ENCODE measurements at places on chromosomes 1 and 21.

GRCh38 chr1:154777781-154778180 lies 92.3 kb downstream of the KCNN3 start:
- DNase-seq = no peak

- DNase-seq = no peak
Observed at GRCh38 chr21:21200939-21201615, 202.9 kb downstream of the NCAM2 start.

GRCh38 chr1:112409414-112409813 lies 13.4 kb downstream of the CTTNBP2NL start:
- DNase-seq = no peak

DNA sequence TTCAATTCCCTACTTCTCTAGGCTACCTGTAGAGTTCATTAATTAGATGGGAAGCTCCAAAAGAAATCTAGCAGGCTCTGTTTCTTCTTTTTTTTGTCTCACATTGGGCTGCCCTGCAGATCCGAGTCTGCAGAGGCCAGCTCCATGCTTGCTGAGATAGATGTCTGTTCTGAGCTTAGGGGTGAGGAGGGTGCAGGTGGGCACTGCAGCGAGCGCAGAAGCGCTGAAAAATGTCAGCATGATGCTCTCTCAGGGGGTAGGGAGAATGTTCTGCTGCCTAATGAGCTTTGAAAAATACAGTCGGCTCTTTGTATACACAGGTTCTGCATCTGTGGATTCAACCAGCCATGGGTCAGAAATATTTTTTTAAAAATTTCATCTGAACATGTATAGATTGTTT lies 56.8 kb upstream of the KCNA3 start:
- DNase-seq = no peak

- DNase-seq = no peak
Observed at GRCh38 chr1:91569411-91570119, 68.9 kb downstream of the CDC7 start.

- no peak for DNase-seq
Observed at GRCh38 chr1:88061492-88062177, 622.4 kb upstream of the PKN2 start.

- no peak for DNase-seq
Observed at GRCh38 chr1:182674346-182675246, 9.8 kb downstream of the RGS8 start.

GRCh38 chr1:108591466-108591865 lies 31.6 kb downstream of the EEIG2 start:
- DNase-seq = no peak

GRCh38 chr1:204578867-204579664 lies 62.9 kb downstream of the MDM4 start:
- no peak for DNase-seq

- no peak for DNase-seq
Observed at GRCh38 chr1:25481625-25482024, 50.9 kb downstream of the MACO1 start.

DNA sequence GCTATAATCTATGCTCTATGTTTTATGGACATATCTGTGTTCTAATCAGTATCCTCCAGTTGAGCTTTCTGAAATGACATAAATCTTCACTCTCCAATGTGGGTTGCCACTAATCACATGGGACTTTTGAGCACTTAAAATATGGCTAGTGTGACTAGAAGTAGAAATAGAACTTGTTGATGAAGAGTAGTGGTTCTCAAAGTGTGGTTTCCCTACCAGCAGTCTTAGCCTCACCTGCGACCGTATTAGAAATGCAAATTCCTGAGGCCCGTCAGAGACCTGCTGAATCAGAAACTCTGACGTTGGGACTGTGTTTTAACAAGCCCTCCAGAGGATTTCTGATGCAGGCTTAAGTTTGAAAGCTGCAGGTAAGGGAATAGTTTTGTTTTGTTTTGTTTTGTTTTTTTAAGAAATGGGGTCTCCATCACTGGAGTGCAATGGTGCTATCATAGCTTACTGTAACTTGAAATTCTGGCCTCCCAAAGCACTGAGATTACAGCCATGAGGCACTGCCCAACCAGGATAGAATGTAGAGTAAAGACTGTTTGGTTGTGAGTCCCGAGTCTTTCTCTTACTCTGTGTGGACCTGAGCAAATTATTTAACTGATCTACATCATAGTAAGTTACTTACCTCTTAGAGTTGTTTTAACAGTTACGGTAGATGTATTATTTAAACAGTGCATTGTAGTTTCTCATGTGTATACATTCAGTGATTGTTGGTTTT lies 21.7 kb downstream of the GLRX2 start:
- no peak for DNase-seq

- DNase-seq = no peak
Observed at GRCh38 chr1:31295874-31296485, 608 bp downstream of the SNRNP40 start.

DNA sequence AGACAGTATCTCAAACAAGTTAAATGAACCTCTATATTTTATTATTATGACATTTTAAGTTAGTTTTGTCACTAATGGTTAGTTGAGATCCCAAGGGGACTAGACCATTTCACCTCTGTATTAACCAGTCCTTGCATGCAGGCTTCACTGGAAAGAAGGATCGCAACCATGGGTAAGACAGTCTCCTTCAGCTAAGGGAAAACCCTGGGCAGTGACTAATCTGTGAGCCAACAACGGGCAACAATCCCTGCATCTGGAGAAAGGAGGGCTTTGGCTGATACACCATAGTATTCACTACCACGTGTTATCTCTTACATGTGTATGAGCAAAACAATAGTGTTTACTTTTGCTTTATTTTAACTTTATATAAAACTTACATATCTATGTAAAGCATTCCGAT lies 708.8 kb upstream of the CHRM3 start:
- no peak for DNase-seq

DNA sequence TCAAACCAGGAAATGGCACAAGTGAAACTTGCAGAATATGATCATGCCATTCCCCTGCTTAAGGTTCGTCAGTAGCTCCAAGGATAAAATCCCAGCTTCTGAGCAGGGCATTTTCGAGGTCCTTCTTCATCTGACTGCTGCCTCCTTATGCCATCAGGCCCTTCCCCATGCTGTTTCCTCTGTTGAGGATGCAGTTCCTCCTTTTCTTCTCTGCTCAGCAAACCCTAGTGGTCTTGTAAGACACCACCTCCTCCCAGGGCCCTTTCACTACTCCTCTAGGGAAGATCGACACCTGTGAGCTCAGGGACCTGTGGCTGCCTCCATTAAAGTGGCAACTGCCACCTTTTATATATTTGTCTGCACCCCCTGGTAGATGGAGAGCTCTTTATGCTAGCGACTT lies 62.1 kb upstream of the JUN start:
- no peak for DNase-seq

DNA sequence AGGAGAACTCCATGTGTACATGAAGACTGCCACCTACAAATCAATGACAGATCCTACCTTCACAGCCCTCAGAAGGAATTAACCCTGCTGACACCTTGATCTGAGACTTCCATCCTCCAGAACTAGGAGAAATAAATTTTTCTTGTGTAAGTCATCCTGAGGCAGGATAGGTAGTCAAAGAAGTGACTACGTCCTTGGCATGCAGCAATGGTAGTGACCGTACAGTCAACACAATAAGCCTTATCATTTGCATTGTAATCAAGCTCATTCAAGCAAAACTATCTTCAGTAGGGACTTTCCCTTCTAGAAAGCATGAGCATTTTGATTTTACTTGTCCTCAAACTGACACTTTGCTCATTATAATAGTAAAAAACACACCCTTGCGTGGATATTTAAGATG lies 64.0 kb upstream of the KCNK1 start:
- no peak for DNase-seq

GRCh38 chr1:25523542-25523941 lies 19.9 kb upstream of the LDLRAP1 start:
- DNase-seq = no peak

DNA sequence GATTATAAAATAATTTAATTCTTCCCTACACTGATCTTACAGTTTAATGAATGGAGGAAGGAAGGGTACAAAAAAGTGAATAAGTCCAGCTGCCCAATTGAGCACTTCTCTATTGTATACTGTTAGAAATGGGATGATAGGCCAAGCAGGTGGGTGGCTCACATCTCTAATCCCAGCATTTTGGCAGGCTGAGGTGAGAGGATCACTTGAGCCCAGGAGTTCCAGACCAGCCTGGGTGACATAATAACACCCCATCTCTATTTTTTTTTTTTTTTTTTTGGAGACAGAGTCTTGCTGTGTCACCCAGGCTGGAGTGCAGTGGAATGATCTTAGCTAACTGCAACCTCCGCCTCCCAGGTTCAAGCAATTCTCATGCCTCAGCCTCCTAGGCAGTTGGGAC lies 57.5 kb downstream of the ATP2B4 start:
- DNase-seq = no peak

DNA sequence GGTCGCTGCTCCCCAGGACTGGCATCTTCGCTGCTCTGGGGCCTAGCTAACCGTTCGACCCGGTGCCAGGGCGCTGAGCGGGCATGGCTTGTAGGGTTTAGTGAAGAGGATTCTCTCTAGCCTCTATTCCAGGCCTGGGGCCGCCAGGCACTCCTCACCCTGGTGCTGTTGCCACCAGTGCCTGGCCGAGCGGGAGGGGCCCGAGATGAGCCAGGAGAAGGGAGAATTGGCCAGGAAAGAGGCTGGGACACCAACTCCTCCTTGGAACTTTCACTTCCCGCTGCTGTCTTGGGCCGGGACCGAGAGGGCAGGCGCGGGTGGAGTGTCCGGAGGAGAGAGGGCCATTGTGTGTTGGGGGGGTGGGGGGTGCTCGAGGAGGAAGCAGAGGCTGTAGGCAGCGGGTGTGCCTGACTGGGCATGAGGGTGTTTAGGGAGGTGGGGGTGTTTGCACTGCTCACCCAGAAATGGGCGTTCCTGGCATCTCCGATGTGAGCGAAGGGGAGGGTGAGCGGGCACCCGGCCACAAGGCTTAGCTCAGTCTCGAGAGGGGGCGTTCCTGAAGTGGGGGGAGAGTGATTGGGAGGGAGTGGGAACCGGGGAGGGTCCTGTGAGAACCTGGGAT lies 772 bp downstream of the ADAM15 start:
- no peak for DNase-seq

DNA sequence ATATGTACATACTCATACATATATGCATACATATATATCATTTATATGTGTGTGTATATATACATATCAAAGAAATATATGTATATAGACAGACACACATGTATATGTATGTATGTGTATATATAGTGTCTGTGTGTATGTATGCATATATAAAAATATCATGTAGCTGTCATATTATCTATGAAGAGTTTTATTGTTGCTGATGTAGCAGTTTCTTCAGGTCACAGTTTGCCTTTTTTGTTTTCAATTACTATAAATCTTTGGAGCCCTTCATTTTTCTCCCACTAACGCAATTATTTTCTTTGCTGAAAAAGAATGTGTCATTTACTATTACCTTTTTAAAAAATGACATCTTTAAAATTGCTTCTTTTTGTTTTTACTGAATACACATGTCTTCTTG lies 904.5 kb downstream of the PLA2G4A start:
- no peak for DNase-seq

- DNase-seq = no peak
Observed at GRCh38 chr1:111082421-111083203, 57.3 kb downstream of the DRAM2 start.

DNA sequence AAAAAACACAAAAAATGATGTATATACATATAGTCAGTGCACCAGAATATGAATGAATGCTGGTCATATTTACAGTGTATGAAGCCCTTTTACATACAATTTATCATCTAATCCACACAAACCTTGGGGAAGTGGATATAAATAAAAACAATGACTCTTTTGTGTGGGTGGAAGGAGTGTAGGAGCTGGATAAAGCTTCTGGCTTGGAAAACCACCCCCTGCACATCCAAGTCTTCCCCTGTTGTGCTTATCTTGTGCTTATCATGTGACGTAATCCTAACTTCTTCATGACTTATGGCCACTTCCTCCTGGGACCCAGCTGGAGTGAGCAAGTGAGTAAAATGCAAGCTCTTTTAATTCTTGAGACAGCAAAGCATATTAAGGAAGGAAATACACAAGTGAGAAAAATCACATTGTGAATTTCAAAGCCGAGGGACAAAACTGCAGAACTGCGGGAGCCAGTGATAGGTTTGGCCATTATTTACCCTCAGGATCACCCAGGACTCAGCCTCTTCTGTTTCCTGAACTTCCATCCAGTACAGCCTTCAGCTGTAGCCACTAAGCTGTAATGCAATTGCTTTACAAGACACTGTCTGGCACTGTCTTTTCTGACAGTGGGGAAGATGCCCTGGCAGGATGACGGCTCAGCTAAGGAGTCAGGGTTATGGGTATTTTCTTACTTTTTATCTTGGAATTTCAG lies 104.0 kb upstream of the PPM1J start:
- DNase-seq = no peak

- no peak for DNase-seq
Observed at GRCh38 chr1:35708441-35708921, 10.2 kb downstream of the C1orf216 start.

DNA sequence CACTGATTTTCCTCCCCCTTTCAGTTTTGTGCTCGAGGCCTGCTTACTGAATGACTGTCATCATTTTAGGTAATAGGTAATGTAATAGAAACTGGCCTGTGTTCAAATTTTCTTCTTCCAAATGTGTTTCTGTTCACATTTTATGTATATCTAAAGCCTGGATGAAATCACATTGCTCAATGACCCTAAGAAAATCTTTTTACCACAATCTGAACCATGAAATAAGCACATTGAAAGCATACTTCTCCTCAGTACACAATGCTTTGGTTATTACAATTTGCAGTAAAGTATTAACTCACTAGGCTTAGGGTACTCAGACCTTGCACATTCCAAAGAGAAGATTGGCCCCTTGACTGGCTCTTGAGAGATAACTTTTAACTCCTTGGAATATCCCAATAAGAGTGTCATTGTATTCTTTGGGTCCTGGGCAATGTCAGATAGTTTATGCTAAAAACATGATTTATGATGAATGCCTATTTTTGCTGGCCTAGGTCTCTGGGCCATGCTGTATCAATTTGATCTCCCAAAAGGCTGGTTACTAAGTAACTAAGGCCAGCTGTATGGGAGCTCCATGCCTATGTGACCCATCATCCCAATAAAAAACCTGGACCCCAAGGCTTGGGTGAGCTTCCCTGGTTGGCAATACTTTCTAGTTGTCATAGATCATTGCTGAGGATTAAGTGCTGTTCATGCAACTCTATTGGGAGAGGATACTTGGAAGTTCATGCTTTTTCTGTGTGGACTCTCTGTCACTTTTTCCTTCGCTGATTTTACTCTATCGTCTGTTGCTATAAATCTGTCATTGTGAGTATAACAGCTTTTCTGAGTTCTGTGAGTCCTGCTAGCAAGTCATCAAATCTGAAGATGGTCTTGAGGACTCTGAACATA lies 293.9 kb downstream of the GRIK1 start:
- DNase-seq = no peak

GRCh38 chr1:88514544-88515060 lies 169.5 kb upstream of the PKN2 start:
- no peak for DNase-seq

DNA sequence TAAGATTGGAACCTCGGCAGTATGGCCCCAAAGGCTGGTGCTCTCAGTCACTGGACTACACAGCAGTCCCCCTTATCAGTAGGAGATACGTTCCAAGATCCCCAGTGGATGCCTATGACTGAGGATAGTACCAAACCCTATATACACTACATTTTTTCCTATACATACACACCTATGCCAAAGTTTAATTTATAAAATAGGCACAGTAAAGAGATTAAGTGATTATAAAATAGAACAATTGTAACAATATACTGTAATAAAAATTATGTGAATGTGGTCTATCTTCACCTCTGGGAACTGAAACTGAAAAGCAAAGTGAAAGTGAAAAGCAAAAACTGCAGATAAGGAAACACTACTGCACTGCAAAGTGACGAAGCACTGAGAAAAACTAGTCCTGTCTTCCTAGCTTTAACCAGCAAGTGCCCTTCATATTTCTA lies 96.8 kb downstream of the INTS7 start:
- DNase-seq = no peak

Data from cerebellar nuclear complex (tissue), 1 donor.